Stimulated activated CD4-positive, alpha-beta T cell treated with anti-CD3 and anti-CD28 coated beads, Interleukin-15, amount 100 ng/mL, for 48 hours (primary cell): ENCODE measurements at places on chromosomes 3 and 15.

DNA sequence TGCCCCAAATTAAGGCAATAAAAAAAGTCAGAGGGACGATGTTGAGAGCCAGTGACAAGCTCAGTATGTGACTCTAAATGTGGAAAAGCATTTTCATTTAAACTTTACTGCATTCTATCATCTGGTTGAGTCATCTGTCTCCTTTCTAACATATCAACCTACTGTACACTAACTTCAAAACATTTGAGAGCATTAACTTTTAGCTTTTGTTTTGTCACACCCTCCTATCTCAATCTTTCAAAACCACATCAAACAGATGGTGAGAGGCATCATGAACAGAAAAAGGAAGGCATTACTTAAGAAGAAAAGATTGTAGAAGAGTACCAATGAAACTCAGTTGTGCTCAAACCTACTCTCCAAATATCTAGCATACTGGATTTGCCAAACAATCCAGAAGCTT is 4.8 kb downstream of the LRRC58 start:
- DNase-seq = no peak

GRCh38 chr3:151969026-151969642 is 95.7 kb downstream of the SUCNR1 start:
- DNase-seq = no peak

- no peak for DNase-seq
These were observed 4.6 kb upstream of the HACD3 start for GRCh38 chr15:65525622-65526021.

- DNase-seq = no peak
These were observed 7.1 kb upstream of the HDAC11 start for GRCh38 chr3:13473020-13473419.

GRCh38 chr3:16869261-16870005 is 15.3 kb upstream of the PLCL2 start:
- DNase-seq = no peak

DNA sequence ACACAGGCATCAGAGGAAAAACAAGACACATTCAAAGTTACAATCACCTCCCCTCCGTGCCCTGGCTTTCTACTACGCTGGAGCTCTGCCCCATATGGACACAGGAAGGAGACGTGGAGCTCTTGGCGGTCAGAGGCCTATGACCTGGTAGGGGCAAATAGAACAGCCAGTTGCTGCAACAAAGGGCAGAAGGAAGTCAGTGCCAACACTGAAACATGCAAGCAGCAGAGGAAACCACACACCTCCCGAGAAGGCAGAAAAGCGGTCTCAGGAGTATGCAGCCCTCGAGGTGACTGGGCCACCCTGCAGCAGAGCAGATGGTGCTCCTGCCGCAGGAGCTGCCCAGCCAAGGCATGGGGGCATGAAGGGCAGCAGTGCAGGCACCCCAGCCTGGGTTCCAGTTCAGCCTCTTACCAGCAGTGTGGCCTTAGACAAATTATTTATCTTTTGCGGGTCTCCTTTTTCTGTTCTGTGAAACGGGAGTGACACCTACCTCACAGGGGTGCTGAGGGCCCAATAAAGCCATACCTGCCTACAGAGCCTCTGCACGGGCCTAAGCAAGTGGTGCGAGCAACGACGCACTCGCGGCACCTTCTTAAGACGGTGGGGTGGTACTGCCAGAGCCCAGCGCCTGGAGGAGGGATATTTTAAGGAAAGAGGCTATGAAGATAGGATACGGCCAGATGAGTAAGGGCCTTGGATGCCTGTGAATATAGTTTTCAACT is 8.6 kb downstream of the ZXDC start:
- no peak for DNase-seq

GRCh38 chr15:64144565-64145281 is 6.8 kb upstream of the SNX22 start:
- DNase-seq = no peak

GRCh38 chr3:127867986-127868385 is 45.7 kb upstream of the MGLL start:
- DNase-seq = no peak

- DNase-seq = no peak
These were observed 22.5 kb downstream of the GLB1 start for GRCh38 chr3:33074217-33075067.

- no peak for DNase-seq
These were observed 18.2 kb downstream of the LOXL1 start for GRCh38 chr15:73944161-73945129.

- DNase-seq = peak; percentile 14
These were observed 1.4 kb downstream of the FYTTD1 start for GRCh38 chr3:197750858-197751737.

- DNase-seq = peak; percentile 53
These were observed 2.9 kb downstream of the MCTP2 start for GRCh38 chr15:94234300-94234699.

DNA sequence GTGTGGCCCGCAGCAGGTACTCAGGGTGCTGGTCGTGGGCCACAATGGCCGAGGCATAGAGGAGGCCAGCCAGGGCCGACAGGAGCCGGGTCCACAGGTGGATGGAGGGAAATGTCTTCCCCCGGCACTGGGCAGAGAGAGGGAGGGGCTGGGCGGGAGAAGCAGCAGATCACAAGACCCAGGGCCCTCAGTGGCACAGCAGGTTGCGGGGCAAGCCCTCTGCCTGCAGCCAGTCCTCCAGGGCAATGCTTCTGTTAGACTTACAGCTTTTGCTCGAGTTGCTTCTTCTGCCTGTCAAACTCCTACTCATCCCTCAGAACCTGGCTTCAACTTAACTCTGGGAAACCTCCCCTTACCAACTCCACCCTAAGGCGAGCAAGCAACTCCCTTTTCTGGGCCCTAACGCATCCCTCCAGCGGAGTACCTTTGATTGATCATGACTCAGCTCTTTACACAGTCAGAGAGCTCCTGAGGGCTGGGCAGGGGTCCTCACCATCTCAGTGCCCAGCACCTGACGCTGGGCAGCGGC is 16.0 kb downstream of the TMEM44 start:
- DNase-seq = no peak

- DNase-seq = no peak
These were observed 8.5 kb downstream of the CRBN start for GRCh38 chr3:3170998-3171397.

- peak; percentile 57 for DNase-seq
These were observed 67.1 kb upstream of the MCTP2 start for GRCh38 chr15:94164202-94164807.

GRCh38 chr3:55044486-55044885 is 116.6 kb upstream of the LRTM1 start:
- DNase-seq = no peak

DNA sequence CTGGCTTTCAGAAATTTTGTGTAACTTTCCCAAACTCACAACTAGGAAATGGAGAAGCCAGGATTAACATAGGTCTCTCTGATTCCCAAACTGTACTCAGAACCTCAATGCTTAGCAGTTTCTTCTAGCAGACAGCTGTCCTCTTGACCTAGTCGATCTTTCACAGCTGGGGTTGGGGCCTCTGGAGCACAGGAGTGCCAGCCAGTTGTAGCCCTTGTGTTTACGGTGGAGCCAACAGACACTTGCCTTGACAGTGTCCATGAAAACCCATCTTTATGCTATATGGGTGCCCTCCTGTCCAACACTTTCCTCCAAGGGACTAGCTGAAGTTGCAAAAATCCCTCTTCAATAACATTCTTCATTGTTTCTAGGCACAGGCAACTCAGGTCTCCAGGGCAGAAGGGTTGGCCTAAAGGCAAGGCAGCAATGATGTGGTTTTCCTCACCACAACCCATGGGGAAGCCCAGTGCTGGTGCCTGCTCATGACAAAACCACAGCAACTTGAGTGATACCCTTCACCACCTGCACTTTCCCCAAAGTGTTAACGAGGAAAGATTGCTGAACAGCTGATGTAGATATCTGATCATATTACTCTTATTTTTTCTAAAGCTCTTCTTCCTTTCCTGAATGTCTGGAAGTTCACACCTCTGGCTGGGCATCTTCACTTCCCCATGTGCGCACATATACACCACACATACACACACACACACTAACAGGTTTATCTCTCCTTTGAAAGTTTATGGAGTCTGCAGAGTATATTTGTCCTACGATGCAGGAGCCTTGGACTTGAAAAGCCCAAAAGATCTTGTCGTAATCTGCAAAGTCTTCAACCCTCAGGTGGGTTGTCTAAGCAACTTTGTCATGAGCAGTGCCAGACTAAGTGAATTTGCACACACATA is 11.0 kb upstream of the KNG1 start:
- DNase-seq = peak; percentile 19

DNA sequence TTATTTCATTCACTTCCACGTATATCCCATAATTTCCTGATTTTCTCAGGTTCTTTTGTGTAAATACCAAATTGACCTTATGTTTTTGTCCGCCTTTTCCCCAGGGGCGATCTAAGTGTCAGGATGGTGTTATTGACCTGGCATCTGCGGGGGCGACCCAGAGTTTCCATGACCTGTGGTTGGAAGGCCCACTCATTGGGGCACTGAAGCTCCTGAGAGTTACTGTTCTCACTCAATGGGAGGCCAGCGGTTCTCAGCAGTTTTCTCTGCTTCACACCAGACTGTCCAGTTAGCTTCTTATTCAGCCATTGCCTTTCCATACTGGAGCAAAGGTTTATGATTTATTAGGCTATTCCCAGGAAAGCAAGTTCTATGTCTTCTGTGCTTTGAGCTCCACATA is 53.3 kb downstream of the B3GALNT1 start:
- no peak for DNase-seq

- no peak for DNase-seq
These were observed 226.9 kb downstream of the MFSD1 start for GRCh38 chr3:159028706-159029105.

DNA sequence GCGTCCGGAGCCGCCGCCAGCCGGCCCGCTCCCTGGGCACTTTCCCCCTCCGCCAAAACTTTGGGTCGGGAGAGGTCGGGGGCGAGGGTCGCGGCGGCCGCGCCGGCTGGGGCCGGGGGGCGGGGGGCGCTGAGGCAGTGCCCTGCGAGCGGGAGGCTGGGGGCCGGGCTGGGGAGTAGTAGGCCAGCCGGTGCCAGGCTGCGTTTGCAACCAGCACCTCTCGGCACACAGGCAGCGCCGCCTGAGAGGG is 452 bp downstream of the BBX start:
- DNase-seq = no peak

DNA sequence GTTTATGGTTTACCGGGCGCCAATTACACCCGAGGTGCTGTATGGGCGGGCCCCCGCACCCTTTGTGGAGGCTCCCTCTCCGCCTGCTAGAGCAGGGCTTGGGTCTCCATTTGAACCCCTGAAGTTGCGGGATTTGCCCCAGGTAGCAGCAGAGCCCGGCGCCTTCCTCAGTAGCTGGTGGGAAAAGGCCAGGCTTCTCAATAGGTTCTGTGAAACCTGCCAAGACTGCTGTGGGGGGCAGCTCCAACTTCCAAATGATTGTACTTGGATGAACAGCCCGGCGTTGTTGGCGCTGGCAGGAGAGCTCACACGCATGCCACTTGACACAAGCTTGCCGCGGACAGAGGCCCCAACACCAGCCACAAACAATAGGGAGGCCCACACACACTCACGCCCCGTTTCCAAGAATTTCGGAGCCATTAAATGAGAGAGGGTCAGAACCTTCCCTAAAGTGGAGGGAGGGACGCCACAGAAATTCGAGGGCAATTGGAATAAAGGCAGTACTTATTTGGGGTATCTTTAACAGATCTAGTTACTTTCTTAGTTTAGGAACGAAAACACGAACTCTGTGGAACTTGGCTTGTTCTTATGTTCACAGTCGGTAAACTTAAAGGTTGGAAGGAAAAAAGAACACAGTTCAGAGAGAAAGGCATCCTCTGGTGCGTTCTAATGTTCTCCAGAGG is 1.4 kb downstream of the EPHB3 start:
- DNase-seq = no peak

DNA sequence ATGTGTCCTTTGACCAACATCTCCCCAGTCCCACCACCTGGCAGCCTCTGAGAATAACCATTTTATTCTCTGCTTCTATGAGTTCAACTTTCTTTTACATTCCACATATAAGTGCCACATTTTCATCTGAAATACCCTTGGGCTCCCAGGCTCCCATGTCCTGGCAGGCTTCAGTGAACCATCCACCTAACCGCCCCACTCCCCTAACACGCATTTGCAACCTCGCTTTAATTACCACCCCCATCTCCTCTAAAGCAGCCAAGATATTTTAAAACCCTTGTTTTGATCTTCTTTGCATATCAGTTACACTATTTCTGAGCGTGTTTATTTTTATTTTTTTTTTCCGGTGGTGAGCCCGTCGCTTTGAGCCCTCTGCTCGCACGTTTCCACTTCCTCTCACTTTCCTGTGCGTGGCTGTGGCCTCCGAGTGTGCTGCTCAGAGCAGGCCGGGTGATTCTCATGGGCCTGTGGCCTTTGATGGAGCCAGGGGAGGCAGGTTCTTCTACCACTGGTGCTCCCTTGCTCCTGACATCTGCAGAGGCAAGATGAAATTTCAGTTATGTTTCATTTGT is 195.4 kb upstream of the LPP start:
- no peak for DNase-seq

- no peak for DNase-seq
These were observed 256.5 kb upstream of the NECTIN3 start for GRCh38 chr3:110815008-110815583.

GRCh38 chr15:90989040-90989768 is 5.1 kb downstream of the PRC1 start:
- no peak for DNase-seq

DNA sequence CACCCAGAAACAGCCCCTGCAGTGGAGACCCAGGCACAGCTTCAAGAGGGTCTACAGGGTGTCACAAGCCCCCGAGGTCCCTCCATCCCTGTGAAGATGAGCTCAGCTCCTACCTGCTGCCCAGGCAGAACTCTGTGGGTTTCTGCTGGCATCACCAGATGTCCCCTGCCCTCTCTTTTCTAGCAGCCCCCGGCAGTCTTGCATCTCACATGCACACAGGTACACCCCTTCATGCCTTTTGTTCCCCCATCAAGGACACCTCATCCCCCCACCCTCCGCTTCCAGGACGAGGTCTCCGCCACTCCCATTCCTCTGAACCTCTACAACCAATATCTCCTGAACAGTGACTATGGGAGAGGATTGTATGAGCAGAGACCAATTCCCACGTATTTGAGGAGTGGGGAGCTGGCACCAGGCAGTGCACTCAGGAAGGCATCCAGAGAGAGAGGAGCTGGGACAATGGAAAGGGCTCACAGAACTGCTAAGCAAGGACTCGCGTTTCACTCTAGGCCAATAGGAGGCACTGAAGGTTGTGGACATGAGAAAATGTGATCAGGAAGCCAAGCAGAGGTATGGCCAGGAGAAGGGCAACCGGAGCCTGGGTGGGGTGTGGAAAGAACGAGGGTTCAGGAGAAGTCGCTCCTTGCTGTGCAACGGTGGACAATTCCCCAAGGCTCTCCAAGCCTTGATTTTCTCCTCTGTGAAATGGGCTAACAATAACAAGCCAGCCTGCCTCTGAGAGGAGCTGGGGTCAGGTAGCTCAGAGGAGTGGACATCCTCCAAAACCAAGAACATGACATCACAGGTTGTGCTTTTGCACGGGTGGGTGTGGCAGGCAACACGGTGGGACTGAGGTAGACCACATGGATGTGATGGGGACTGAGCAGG is 115.2 kb downstream of the CHSY1 start:
- DNase-seq = no peak

- DNase-seq = no peak
These were observed 465.9 kb upstream of the RASGRP1 start for GRCh38 chr15:39030291-39031070.
